ENCODE measurements at places on chromosomes 5 and 9.

DNA sequence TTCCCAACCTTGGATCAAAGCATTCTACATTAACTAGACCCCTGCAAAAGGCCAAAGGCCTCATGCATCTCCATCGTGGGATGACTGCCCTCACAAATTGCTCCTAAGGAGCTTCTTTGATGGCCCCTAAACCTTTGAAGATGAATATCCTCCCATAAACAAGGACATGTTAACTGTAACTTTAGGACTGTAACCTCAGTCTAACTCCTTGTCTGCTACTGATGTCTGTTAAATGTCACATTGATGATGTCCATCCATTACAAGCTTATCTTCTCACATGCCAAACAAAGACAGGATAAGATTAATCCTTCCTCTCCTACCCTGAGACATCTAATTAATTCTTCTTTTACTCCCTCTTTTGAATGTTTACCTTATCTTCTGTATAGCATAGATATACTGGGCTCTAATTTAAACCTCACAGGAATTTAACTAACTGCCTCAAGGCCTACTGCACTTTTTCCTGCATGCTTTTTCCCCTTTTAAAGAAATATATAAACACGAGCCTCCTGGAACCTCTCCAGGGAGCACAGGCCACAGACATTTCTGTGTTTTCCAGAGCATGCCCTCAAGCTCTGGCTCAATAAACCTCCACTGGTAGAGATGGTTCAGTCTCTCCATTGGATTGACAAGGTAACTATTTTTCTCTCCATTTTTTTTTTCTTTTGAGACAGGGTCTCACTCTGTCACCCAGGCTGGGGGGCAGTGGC is 90.6 kb upstream of the SLC25A48 start:
- no peak for DNase-seq

DNA sequence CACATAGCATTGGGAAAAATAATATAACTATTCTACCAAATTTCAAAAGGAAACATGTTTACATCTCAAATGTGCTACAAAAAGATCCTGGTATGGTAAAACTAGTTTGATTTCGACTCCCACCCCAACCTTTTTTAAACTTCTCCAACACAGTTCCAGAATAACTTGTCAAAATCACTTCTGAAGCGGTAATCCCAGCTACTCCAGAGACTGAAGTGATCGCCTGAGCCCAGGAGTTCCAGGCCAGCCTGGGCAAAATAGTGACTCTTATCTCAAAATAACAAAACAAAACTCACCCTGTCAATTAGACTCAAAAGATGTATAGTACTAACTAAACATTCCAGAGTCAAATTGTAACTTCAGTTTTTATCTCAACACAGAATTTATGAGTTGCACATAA is 71.3 kb upstream of the RNF38 start:
- no peak for DNase-seq

- DNase-seq, result no peak
Measured at GRCh38 chr5:141517312-141517711, 28.4 kb downstream of the PCDHGC5 start.

DNA sequence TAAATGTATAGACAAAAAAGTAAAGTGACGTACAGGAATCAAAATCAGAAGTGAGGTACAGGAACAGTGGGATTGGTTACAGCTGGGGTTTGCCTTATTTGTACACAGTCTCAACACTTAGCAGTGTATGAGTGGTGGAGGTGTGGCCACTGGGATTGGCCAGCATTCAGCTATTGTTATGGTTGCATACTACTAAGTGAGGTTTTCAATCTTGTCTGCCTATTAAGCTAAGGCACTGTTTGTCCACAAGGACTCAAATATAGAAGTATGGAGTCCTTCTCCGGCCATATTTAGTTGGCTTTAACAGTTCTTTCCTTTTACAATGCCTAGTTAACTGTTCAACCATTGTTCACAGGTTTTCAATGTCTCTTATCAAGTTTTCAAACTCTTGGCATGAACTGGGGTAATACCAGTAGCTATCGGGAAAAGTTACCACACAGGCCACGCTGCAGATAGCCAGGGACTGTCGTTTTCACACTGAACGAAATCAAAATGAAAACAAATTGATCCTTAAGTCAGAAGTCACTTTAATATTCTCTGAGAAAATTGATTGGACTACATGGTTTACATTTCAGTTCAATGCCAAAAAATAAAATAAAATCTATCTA is 176.0 kb upstream of the FREM1 start:
- no peak for DNase-seq

GRCh38 chr5:30832519-30832918 is 361.0 kb upstream of the CDH6 start:
- no peak for DNase-seq

GRCh38 chr5:1652873-1653697 is 129.3 kb upstream of the LPCAT1 start:
- no peak for DNase-seq

DNA sequence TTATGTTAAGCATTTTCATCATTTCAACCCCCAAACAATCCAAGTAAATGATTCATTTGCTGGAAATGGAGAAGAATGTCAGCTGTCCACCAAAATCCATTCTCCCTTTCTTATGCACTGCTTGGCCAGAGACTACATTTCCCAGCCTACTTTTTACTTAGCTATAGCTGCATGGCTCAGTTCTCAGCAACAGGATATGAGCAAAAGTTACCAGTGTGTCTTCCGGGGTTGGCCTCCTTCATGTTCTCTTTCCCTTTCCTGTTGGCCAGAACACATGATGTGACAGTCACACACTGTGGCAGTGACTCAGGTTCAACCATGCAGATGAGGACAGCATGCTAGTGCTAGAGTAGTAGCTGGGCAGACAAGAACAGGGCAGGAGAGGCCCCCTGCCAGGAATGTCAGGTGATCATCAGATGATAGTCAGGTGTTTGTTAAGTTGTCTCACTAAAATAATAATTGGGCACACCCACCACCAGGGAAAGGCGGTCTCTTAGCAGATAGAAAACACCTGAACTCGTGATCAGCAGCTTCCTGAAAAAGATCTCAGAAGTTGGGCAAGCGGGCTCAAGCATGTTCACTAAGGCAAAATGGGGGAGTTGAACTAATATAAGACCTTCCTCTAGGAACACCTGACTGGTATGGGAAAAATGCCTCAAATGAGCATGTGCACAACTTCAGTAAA is 12.2 kb downstream of the GPR150 start:
- no peak for DNase-seq

DNA sequence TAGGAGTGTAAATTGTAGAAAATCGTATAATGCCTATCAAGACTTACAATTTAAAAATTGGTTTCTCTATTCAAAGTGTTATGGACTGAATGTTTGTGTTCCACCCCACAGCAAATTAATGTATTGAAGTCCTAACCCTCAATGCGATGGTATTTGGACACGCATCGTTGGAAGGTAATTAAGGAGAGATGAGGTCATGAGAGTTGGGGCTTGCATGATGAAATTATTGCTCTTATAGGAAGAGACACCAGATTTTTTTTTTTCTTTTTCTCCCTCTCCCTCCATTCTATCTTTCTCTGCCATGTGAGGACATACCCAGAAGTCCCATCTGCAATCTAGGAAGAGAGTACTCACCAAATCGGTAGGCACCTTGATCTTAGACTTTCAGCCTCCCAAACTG is 189.2 kb downstream of the MAN2A1 start:
- no peak for DNase-seq

DNA sequence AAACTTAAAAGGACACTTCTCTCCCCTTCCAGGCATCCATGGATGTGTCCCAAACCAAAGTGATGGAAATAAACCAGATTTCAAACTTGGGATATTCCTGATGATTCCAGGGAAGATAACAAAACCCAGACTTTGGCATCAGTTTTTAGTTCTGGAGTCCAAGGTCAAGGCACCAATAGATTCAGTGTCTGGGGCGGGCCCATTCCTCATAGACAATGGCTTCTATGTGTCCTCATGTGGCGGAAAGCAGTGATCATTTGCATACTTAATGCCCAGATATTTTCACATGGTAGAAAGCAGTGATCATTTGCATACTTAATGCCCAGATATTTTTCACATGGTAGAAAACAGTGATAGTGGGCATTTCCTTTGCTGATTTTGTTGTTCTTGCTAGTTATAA is 151.4 kb upstream of the DAP start:
- DNase-seq, result no peak

GRCh38 chr9:134892221-134892620 is 11.6 kb downstream of the FCN2 start:
- no peak for DNase-seq

DNA sequence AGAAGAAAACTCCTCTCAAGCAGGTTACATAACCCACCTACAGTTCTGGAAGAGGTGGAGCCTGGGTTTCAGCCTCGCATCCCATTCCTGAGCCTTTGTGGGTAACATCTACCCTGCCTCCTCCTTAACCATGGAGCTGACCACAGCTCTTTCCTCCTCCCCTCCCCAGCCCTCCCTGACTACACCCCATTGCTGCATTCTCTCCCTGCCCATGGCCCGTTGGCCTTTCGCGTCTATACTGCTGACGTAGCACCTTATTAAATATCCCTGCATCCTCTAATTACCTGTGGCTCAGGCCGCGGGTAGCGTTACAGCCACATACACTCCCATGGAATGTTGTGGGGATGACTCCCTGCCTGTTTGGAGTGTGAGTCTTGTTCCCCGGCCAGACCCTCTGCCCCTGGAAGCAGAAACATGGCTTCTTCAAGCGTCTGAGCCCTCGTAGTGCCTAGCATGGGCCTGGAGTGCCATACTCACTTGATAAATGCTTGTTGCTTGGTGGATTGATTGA is 72.8 kb downstream of the WWC1 start:
- DNase-seq, result no peak

DNA sequence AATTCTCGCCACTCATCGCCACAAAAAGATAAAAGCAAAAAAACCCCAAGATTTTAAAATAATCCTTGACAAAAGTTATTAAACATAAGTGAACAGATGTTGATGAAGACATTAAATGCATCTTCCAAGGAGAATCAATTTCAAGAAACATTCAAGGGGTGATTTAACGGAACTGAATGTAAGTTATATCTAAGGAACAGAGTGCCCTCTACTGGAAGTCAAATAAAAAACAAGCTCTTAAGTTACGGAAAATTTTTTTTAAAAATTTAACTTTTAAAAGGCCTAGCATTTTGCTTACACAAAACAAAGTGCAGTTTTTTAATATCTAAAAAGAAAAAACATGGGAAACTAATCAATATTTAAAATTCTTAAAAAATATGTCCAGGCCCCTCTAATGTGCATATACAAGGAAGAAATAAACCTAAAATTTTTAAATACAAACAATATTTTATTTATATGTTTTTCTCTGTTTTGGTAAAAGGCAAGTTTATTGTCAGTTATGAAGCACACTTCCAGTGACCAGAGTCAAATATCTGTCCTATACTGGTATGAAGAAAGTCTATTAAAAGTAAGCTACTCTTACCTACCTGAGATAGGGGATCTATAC is 28.0 kb downstream of the TEX10 start:
- peak; percentile 20 for DNase-seq

DNA sequence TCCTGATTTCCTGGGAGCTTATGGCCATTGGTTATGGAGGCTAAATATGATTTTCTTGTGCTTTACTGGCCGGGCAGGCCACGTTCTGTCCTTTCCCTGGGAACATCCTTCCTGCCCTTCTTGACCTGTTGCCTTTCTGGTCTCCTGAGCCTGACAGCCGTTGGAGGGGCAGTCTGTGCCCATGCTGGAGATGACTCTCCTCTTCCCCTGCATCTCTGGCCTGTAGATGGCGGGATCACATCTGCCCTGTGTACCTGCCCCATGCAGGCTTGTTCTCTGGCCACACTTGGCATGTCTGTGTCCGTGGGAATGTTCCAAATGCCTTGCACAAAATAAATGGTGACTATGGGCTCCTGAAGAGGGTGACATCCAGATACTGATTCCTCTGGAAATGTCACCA is 253.1 kb upstream of the IRX4 start:
- no peak for DNase-seq

- DNase-seq, result no peak
Measured at GRCh38 chr5:119171686-119172085, 100.8 kb downstream of the DMXL1 start.

DNA sequence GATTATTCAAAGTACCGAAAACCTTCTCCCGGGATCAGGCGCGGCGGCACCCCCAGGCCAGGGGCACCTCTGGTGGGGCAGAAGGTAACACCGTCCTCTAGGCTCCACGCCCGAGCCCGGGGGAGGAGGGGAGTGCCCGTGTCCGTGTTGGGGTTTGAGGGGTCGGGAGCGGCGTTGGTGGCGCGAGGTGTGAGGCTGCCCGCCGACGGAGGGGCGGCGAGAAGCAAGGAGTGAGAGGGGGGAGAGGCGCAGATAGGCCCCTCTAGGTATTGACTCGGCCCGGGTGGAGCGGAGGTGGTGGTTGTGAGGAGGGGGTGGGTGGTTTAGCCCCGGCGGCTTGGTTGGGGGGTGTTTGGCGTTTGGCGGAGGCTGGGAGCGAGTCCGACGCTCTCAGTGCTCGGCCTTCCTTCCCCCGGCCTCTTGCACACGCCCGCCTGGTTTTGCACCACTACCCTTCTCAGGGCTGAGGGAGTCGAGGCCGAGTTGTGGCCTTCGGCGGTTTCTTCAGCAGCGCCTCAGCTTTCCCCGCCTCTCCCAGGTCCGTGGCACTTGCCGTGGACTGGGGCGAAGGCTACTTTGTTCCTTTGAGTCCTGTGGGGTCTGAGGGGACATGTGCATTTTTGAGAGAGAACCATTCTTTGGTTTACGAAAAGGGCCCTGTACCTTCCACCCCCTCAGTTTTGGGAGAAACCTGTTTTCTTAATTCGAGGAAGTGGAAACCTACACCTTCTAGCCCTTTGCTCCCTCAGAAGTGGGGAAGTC is 450 bp downstream of the GPBP1 start:
- DNase-seq, result no peak

DNA sequence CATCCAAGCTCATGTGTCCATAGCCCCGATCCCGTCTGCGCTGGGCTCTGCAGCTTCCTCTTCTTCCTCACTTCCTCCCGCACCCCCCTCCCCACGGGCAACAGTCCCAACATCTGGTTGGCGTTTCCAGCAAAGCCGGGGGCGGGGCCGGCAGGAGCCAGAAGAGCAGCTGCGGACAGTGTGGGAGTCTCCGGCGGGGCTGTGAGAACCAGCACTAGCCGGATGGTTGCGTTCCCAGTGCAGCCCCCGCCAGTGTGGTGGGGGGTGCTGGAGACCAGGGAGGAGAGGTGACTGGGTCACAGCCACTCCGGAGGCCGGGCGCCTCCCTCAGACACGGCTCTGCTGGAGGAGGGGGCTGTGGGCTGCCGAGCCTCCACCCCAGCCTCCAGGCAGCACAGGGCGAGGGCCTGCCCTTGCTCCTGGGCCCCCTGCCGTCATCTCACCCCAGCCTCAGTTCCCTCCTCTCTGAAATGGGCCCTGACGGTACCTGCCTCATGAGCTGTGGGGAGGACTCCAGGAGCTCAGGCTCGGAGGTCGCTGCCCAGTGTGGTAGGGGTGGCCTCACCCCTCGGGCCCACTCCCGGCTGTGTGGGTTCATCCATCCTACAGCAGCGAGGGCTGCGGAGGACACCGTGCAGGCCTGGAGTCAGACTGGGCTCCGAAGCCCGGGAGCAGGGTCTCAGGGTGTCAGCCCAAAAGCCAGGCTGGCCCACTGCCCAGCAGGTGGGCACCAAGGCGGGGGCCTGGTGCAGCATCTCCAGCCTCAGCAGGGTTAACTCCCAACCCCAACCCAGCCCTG is 41.5 kb upstream of the NOTCH1 start:
- DNase-seq, result no peak
